Stimulated activated CD4-positive, alpha-beta T cell treated with anti-CD3 and anti-CD28 coated beads, TNF-alpha, amount 100 ng/mL, for 48 hours (primary cell): ENCODE measurements at places on chromosomes 5 and 9.

DNA sequence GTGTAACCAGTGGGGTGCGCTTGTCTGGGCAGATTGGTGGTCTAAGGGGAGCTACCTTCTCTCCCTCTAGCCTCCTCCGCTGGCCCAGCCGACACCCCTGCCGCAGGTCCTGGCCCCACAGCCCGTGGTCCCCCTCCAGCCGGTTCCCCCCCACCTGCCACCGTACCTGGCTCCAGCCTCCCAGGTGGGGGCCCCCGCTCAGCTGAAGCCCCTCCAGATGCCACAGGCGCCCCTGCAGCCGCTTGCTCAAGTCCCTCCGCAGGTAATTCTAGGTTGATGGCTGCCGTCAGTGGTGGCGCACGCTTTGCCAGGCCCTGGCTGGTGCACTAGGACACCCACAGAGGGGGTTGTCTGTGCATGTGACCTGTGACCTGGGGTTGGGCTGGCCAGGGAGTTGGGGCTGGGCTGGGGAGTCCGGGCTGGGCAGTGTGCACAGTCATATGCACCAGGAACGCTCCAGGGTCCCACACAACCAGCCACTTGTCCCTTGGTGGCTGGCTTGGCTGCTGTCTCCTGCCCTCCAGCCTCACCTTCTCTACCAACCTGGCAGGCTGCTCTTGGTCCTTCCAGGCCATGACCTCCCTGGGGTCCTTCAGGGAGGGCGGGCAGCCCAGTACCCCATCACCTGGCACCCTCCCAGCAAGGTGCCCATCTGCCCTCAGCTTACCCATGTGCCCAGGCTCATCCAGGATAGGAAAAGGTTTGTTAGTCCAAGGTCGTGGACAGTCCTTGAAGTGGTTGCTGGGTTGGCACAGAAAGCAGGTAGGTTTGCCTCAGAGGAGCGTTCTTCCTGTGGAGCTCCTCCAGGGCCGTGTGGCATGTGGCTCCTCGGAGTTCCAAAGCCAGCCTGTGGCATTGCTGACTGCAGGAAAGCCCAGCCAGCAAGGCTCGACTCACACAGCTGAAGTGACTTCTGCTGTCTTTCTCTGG is 73.2 kb downstream of the WNK2 start:
- no peak for DNase-seq

GRCh38 chr9:37364751-37365360 is 57.6 kb upstream of the GRHPR start:
- DNase-seq = no peak

- peak; percentile 13 for DNase-seq
These were observed 28.7 kb downstream of the CDKN2A start for GRCh38 chr9:21965401-21965951.

GRCh38 chr9:3001311-3001710 is 157.4 kb upstream of the PUM3 start:
- DNase-seq = no peak

DNA sequence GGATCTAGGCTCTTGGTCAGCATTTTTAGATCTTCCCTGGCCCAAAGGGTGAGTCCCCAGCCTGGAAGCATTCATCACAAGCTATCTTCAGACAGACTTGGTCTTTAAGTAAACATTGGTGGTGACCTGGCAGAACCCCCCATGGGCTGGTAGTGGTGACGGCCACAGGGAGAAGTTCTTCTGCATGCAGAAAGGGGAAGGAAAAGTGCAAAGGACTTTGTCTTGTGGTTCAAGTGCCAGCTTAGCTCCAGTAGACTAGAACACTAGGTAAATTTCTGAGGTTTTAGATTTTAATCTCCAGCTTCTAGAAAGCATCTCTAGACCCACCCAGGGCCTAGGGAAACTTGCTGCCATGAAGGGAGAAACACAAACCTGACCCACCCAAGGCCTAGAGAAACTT is 584.0 kb downstream of the CHSY3 start:
- no peak for DNase-seq

DNA sequence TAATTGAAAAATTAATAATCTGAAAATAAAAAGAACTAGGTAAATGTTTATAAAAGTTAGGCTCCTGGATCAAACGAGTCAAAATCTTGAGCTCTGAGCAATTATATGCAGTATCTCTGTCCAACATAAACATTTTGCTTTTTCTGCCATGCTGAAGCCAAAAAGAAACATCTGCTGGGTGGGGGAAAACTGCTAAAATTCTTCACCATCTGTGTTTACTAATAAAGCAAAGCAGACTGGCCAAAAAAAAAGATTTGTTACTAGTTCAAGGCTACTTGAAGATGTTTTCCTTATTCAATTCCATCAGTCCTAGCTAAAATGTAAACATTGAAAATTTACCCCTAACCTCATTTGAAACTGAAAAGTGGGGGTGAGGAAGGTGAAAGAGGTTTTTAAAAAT is 29.7 kb downstream of the GTF3C4 start:
- no peak for DNase-seq

- no peak for DNase-seq
These were observed 74.3 kb upstream of the ENTREP1 start for GRCh38 chr9:69250681-69251080.

- DNase-seq = no peak
These were observed 35.0 kb upstream of the KLF9 start for GRCh38 chr9:70449461-70449860.

GRCh38 chr5:150266871-150267291 is 22.7 kb downstream of the CAMK2A start:
- no peak for DNase-seq

DNA sequence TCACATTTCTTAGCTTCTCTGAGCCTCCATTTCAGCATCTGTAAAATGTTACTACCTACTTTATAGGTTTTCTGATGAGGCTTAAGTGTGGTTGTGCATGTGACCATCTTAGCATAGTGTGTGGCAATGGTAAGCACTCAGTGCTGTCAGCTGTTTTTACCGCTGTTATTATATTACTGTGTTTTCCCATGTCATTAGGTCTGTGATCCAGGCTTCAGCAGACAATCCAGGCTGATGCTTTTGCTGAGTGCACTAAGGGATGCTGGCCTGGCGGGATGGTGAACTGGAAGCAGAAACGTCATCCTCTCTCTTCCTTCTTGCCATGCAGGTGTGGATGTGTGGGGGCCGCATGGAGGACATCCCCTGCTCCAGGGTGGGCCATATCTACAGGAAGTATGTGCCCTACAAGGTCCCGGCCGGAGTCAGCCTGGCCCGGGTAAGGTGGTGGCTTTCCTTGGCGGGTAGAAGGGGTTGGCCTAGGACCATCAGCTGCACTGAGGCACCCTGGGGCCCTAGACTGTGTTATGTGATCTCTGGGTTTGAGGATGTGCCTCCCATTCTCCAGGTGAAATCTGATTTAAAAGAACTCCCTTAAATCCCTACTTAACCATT is 41.9 kb upstream of the SAP30L start:
- no peak for DNase-seq

GRCh38 chr5:106873568-106873967 is 797.2 kb downstream of the EFNA5 start:
- no peak for DNase-seq

GRCh38 chr9:22008717-22009505 is at the start of gene CDKN2B:
Gene CDKN2B (minus strand): TSS chr9:22009305. CDS start chr9:22008953, 352 bp downstream.
- DNase-seq = peak; percentile 46

DNA sequence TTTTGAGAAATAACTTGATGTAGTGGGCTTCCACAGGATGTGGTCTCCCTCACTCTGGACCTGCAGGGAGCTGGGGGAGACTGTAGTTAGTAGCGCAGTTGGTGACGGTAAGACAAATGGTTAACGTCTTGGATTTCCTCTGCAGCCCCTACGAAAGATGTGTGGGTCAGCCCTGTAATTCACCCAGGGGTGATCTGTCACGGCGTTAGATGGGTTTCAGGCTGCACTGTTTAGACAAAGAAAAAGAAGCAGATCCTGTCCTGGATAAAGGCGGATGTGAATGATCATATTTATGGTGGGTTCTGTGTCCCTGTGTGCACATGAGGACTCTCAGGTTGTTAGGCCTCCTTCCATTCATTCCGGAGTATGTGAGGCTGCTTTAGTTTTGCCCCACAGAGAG is 142.0 kb upstream of the SLC28A3 start:
- no peak for DNase-seq

DNA sequence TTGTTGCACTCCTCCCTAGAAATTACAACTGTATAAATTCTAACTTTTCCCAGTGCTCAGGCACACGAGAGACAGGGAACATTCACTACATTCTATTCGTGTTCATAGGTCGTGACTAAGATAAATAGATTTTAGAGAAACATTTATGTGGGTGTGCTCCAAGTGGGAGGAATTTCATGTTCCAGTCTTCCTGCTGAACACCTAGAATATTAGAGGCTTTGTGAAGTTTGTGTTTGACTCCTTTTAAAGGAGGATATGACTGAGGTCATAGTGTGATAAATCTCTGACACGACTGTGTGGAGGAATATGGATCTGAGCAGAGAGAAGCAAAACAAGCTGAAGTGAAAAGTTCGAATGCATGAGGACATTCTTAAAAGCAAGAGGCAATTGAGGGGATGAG is 355.3 kb downstream of the ZSWIM6 start:
- no peak for DNase-seq

DNA sequence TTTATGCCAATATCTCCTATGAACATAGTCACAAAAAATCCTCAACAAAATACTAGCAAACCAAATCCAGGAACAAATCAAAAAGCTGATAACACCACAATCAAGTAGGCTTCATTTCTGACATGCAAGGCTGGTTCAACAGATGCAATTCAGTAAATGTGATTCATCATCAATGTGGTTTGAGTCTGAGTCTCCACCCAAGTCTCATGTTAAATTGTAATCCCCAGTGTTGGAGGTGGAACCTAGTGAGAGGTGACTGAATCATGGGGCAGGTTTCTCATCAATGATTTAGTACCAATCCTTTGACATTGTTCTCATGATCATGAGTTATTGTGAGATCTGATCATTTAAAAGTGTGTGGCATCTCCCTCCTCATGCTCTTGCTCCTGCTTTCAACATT is 1072.7 kb downstream of the NR2F1-AS1 start:
- no peak for DNase-seq

- no peak for DNase-seq
These were observed 538.7 kb downstream of the PDE4D start for GRCh38 chr5:59354811-59355210.

DNA sequence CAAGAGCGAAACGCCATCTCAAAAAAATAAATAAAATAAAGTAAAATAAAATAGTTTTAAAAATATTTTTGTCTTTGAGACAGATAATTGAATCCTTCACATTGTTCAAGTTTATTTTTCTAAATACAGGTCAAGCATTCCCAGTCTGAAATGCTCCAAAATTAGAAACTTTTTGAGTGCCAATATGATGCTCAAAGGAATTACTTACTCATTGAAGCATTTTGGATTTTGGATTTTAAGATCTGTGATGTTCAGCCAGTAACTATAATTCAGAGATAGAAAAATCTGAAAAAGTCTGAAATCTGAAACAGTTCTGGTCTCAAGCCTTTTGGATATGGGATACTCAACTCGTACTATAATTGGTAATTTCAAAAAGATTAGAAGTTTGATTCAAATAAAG is 39.8 kb downstream of the RBM27 start:
- DNase-seq = no peak

- DNase-seq = no peak
These were observed 372.3 kb upstream of the CDH18 start for GRCh38 chr5:20360263-20360662.
